ENCODE measurements at places on chromosomes 4 and X.

DNA sequence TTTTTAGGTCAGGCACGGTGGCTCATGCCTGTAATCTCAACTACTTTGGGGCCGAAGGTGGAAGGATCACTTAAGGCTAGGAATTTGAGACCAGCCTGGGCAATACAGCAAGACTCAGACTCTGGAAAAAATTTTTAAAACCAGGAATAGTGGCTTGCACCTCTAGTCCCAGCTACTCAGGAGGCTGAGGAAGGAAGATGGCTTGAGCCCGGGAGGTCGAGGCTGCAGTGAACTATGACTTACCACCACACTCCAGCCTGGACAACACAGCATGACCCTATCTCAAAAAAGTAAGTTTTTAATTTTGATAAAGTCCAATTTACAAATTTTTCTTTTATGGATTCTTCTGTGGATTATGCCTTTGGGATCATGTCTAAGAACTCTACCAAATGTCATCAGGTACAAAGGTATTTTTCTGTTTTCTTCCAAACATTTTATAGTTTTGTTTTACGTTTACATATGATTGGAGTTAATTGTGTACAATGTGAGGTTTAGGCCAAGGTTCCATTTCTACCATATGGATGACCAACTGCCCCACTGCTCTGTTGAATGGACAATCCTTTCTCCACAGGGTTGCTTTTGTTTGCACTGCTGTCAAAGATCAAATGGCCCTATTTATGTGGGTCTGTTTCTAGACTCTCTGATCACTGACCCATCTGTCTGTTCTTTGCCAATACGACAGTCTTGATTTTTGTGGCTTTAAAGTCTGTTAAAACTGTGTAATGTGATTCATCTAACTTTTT, 48.2 kb downstream of the CPLX1 start:
- no peak for DNase-seq

DNA sequence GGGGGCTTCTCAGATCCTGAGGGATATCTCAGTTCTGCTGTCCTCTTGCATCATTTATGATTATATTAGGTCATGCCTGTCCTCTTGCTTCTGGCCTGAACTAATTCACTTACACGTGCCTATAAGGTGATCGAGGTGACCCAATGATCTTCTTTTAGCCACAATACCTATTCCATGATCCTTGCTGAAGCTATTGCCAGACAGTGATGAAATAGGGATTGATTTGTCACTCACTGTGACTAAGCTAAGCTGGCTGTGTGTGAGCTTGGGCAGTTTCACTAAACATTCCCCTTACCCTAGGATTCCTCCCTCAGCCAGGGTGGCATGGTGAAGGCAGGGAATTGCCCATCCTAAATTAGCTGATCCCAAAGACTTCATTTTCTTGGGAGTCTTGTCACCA, 19.0 kb downstream of the HADH start:
- no peak for DNase-seq

DNA sequence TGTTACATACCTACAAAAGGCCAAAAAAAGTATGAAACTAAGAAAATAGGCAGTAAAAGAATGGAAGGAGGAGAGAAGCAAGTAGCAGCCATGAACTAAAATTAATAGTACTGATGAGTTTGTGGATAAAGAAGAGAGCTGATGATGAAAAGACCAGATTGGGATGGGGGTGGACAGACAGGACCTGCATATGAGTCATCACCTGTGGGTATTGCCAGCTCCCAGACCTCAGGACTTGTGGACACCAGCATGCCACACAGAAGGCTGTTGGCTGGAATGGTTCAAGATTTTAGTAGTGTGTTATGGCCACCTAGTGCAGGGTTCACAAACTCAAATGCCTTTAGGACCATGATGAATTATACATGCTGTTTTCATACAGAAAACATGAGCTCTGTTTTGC, 58.9 kb downstream of the ARX start:
- DNase-seq = no peak

DNA sequence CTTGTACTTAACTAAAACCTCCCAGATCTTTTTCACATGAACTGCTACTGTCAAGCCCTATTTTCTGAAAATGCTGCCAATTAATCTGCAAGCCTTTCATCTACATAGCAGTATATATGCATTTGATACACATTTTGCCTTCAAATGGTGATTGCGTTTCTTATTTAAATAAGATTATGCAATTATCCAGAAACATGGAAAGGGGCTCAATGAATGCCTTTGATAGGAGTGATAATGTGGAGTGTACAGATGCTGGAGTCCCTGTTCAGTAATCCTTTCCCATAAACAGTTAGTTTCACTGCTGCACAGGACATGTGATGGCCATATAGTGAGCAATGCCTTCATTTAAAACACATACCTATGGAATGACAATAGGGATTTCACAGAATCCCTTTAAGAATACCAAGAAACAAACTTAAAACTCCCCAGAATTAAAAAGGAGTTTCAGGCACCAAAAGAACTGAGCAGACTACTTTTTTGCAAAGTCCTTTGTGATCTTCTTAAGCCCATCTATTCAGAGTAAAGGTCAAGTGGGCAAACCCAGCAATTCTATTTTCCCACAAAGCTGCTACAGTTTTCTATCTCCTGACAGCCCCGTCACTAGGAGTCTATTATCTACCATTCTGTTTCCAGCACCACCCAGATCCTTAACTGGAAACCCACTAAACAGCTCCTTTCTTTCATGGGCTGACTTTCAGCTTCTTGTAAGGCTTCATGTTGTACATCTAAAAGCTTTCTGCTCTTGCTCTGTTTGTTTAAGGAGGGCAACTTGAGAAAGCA, 120.3 kb downstream of the UNC5C start:
- DNase-seq = no peak

Data from smooth muscle cell of the brain vasculature (primary cell).